ENCODE measurements at places on chromosomes 13 and 19.

DNA sequence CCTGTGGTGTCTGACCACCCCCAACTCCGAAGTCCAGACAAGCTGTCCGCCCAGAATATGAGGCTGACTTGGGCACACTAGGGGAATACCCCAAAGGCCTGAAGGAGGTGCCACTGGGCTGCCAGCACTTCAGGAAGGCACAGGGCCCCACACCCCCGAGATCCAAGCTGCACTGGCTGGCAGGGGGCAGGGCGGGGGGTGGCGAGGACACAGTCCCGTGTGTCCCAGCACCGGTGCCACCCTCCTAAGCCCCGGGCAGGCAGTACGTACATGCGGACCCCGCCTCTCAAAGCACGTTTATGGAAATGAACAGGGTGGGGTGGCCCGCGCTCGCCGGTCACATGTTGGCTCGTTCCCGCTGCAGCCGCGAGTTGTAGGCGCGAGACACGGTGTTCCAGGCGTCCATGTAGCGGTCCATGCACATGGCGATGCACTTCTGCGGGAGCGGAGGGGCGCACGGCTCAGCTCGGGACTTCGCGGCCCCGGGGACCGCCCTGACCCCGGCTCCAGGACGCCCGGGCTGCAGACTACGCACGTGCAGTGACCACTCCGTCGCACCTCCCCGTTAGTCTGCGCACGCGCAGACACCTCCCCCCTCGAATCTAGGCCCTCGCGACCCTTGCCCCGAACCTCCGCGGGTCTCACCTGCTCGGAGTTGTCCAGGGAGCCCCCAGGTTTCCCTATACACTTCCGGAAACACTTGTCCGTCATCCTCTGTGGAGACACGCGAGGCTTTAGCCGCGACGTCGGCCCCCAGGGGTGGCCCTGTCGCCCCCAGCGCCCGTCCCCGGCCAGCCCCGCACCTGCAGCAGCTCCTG, 566 bp downstream of the TIMM13 start:
- no peak for DNase-seq

GRCh38 chr13:113815151-113816058, 48.5 kb downstream of the GAS6 start:
- DNase-seq: peak; percentile 94

DNA sequence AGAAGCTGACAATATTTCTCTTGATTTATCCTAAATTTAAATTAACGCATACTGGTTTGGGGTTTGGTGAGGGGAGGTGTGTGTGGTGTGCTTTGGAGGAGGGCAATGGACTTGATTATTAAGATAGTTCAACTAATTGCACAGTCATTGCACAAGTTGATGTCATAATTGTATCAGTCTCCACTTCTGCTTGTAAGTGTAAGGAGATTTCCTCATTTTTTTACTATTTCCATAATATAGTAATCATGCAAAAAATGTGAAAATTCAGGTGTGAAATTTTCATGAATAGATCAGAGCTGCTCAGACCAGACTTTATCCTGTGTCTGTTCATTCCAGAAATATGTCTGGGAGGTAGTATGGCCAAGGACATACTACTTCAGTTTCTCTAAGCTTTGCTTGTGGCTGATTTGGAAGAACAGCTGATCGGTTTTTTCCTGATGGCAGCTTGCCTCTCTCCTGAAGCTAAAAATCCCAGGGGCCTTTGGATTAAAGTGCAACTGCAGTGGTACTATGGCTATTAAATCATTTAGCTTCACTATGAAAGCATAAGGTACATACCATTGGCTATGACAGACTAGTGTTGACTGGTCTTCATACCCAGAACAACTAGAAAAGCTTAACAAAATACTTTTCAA, 201.8 kb upstream of the MIR17HG start:
- no peak for DNase-seq

- no peak for DNase-seq
Measured at GRCh38 chr13:60745343-60745742, 348.3 kb downstream of the TDRD3 start.

DNA sequence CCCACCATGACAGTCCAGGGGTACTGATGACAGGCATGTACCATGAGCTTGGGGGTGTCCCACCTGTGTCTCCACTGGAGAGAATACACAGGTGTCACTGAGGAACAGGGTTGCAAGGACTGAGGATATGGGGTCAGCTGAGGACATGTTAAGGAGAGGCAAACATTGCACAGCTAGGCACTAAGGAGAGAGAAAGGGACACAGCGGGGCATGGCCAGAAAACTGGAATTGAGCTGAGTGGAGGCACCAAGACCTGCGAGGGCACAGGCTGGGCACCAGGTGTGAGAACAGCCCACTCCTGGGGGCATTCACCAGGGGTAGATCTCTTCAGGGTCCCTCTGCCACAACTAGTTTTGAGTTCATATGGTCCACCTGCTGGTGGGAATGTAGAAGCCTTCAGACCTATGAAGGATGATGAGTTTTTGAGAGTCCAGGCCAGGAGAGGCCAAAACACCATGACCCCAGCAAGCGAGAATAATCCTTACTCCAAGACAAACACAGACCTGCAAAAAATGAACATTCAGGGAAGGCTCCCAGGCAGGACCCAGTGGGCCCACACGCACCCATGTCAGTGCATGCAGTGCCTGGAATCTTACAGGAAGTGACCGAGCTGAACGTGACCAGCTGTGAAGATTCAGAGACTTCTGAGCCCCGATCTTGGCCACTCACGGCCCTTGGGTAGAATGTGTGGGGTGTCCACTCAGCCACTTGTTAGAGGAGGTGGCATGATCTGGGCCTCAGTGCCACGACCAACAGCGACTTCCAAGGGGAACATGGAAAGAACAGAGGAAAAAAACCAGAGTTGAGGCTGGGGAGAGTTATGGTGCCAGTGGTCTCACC, 1.4 kb upstream of the ZNF584 start:
- no peak for DNase-seq

GRCh38 chr13:93727211-93728141, 500.9 kb downstream of the GPC6 start:
- DNase-seq: no peak

GRCh38 chr19:29442910-29443309, 82.9 kb upstream of the VSTM2B start:
- DNase-seq: no peak

GRCh38 chr19:42105368-42105767, 26.9 kb downstream of the POU2F2 start:
- no peak for DNase-seq

GRCh38 chr13:60619461-60619860, 222.4 kb downstream of the TDRD3 start:
- no peak for DNase-seq

- no peak for DNase-seq
Measured at GRCh38 chr13:37047032-37047431, 12.5 kb downstream of the SUPT20H start.

- DNase-seq: no peak
Measured at GRCh38 chr13:45296259-45296658, 44.7 kb downstream of the TPT1 start.

DNA sequence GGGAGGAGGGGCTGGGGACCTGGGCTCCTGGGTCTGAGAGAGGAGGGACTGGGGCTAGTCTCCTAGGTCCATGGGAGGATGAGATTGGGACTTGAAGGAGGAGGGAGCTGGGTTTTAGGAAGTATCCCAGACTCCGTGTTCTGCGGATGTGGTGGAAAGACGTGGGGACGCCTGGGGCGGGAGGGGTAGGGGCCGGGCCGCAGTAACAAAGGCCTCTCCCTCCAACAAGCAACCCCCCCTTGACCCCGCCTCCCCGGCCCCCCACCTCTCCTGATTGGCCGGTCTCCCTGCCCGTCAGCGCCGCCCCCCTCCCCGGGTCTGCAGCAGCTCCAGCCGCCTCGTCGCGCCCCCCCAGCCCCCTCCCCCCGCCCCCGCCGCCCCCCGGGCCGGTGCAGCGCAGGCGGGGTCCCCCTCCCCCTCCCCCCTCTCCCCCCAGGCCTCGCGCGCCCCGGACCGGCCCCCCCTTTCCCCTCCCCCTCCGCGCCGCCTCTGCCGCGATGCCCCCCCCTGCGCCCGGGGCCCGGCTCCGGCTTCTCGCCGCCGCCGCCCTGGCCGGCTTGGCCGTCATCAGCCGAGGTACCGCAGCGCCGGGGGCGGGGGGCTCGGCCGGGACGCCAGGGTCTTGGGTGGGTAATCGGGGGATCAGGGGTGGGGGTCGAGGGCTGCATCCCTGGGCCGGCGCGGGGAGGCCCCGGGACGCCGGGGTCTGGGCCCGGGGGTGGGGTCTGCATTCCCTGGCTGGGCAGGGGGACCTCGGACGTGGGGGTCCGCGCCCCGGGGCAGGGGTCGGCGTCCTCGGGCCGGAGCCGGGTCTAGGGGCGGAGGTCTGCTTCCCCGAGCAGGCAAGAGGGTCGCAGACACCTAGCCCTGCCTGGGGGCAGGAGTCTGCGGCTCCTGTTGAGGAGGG, at the start of gene IGLON5:
TSS of gene IGLON5 (plus strand) at position 294 of the 907 bp plus-strand sequence. CDS start at position 498, 204 bp downstream.
- no peak for DNase-seq

DNA sequence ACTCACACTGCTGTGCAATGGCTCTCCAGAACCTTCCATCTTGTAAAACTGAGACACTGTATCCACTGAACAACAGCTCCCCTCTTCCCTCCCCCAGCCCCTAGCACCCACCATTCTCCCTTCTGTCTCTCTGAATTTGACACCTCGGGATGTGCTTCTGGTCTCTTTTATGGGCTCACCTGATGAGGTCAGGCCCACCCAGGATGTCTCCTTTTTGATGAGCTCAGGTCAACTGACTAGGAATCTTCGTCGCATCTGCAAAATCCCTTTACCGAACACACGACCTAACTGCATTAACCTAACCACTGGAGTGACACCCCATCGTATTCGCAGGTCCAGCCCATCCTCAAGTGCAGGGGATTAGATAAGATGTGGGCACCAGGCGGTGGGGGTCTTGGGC, 73.9 kb downstream of the GNG7 start:
- no peak for DNase-seq

- no peak for DNase-seq
Measured at GRCh38 chr19:43460362-43461016, 4.9 kb downstream of the LYPD3 start.

GRCh38 chr13:110156301-110157049, 150.5 kb downstream of the COL4A1 start:
- DNase-seq: no peak

DNA sequence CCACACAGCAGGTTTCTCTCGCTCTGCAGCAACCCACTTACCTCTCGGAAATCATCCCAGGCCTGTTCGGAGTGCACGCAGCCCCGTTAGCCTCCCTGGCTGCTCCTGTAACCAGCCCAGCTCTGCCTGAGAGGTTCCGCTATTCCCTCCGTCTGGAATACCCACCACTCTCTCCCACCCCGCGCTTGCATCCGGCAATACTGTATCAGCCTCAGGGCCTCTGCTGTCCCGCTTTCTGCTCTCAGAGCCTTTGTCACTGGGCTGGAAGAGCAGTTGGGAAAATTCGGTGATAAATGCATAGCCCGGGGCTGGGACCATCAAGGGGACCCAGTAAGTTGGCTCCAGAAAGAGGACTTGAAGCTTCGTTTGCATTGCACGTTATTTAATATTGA, 759 bp upstream of the TLE6 start:
- no peak for DNase-seq

GRCh38 chr19:16190198-16190597, 5.0 kb downstream of the FAM32A start:
- no peak for DNase-seq

GRCh38 chr19:6413721-6414643, 10.6 kb downstream of the KHSRP start:
- DNase-seq: no peak

DNA sequence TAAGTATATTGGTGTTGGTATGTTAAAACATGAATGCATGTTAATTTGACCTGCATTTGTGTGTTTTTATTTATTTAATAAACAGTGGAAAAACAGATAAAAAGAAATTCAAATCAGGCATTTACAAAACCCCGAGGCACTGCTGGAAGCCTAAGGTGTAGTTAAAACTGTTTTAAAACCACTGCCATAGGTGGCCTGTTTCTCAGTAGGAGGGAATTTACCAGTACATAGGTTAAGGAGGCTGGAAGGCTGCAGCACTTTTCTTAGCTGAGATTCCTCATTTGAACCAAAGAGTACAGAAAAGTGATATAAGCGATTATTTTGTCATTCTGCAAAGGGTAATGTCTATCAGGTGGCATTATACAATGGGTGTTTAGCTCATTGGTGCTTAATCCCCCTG, 99.6 kb downstream of the PAN3 start:
- DNase-seq: no peak

- DNase-seq: no peak
Measured at GRCh38 chr19:54026656-54027055, 35.2 kb downstream of the CACNG6 start.

GRCh38 chr13:59663707-59664106, 500.0 kb downstream of the DIAPH3 start:
- no peak for DNase-seq

- no peak for DNase-seq
Measured at GRCh38 chr19:47475465-47475864, 3.8 kb upstream of the SLC8A2 start.

DNA sequence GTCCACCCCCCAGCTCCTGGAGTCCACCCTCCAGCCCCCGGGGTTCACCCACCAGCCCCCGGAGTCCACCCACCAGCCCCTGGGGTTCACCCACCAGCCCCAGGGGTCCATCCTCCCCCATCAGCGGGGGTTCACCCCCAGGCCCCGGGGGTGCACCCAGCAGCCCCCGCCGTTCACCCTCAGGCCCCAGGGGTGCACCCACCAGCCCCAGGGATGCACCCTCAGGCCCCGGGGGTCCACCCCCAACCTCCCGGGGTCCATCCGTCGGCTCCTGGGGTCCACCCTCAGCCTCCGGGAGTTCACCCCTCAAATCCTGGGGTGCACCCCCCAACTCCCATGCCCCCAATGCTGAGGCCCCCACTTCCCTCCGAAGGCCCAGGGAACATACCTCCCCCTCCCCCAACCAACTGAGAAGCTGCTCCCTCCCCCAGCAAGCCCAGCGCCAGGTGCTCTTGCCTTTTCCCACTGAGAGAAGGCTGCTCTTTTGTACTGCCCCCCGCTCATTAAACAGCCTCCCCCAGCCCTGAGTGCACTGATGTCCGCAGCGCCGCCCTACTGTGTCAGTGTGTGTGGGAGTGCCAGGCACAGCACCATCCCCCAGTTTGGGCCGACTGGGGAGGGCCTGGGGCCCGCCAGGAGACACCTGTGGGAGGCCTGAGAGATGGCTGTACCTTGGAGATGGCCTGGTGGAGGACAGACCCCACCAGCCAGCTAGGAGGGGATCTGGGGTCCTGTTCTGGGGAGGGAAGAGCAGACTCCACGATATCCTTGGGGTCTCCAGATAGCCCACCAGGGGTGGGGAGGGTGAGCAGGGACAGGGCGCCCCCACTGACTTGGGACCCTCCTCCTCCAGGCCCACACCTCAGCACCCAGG, 750 bp upstream of the AMH start:
- DNase-seq: no peak

- DNase-seq: no peak
Measured at GRCh38 chr19:56678205-56678604, 6.6 kb upstream of the ZNF835 start.

DNA sequence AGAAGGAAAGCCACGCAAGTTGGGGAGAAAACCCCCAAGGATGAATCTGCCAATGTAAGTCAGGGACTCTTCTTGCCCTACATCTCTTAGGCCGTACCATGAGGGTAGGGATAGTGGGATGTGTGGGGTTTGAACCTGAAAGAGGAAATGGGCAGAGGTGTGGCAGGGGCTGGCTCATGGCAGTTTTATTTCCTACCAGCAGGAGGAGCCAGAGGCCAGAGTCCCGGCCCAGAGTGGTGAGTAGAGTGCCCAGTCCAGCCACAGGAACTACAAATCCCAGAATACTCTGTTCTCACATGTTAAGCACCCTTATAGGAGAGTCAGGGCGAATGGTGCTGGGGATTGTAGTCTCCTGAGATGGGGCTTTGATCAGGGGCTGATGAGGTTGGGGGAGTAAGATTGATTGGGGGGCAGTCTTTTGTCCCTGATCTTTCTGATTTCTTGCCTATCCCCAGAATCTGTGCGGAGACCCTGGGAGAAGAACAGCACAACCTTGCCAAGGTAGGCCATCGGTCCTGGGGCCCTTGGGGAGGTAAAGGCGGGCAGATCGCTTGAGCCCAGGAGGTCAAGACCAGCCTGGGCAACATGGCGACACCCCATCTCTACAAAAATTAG, 16.5 kb downstream of the VASP start:
- DNase-seq: peak; percentile 72
